ENCODE measurements at places on chromosomes 3 and 15.

DNA sequence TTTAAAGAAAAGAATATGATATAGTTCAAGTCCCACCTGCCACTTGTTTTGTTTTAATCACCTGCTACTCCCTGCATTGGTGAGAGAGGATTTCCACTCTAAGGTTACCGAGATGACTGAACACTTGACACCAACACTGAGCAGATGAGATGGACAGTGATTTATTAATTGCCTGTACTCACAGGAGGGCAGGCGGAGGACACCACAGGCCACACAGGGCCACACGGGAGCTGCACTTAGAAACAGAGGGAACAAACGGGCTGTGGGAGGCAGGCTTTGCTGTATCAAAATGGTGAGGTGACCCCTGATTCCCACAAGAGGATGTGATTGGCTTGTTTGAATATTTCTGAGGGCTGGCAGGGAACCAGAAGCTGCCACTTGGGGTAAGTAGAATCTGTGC is 10.8 kb downstream of the MINAR1 start:
- DNase-seq = peak; percentile 13

DNA sequence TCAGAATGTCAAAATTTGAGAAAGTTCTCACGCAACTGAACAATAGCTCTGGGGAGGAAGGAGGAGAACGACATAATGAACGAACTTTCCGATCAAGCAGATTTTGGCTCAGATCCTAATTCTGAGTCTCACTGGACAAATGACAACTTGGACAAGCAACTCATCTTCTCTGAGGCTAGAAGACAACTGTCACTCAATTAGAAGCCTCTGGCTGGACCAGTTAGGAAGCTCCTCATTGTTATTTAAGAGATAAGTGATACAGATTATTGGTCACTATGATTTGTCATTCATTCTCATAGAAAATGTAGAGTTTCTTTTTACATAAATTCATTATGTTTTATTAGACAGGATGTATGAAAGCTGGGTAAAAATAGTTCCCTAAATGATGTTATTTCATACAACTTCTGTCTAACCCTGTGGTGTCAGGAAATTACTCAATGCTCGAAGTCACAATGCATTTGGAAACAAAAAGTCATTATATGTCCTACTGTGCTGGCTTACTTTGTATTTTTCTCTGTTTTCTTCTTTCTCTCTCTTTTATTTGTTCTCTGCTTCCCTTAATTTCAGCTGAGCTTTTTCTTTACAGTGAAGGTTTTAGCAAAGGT is 11.0 kb upstream of the C3orf49 start:
- DNase-seq = no peak

DNA sequence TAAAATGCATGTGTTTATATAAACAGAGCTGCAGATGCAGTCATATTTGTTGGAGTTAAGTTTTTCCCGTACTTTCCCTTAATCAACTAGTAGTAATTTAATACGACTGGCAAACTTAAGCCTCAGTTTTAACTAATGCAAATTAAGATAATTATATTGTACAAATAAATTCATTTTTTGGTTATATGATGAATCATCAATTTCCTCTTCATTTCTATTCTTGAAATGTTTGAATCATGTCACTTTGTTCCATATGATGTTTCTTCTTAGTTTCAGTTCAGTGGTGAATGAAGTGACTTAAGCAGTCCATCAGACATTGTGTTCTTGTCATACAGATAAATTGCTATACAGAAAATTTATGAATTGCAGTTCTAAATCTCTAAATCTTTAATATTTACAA is 1361.2 kb upstream of the EPHA6 start:
- no peak for DNase-seq

GRCh38 chr3:9238721-9239295 is 10.6 kb downstream of the SRGAP3 start:
- no peak for DNase-seq

DNA sequence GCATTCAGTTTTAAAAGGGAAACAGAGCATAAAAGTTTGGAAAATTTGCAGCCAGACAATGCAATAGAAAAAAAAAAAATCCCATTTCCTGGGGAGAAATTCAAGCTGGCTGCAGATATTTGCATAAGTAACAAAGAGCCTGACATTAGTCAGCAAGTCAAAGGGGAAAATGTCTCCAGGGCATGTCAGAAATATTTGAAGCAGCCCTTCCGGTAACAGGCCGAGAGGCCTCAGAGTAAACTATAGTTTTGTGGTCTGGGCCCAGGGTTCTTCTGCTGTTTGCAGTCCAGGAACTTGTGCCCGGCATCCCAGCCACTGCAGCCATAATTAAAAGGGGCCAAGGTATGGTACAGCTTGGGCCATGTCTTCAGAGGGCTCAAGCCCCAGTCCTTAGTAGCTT is 411.6 kb upstream of the BCHE start:
- no peak for DNase-seq

DNA sequence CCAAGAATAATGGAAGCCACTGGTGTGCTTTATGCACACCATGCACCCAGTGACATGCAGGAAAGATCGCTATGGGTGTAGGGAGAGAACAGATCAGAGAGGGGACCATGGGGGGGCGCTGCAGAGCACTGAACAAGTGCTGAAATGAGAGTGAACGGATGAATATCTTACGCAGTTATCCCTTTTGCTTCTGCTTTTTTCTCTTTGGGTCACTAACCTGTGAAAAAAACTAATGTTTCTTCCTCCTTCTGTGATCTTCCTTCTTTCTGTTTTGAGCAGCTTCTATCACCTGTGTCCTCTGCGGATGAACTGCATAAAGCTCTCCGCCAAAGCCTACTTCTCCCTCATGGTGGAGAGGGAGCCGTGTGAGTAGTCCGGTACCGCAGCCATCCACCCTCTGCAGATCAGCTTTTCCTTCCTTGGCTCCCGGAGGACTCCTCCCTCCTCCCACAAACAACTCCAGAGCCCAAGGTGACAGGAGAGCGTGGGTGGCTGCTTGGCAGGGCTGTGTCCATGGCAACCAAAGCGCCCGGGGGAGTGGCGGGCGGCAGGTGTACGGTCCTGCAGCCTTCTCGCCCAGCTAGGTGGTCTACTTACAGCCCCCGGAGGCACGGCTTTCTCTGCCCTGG is 106.2 kb downstream of the DGKG start:
- no peak for DNase-seq

- DNase-seq = no peak
Measured at GRCh38 chr3:195746346-195746745, 25.6 kb downstream of the MUC20 start.

GRCh38 chr15:40048211-40048792 is 9.3 kb upstream of the SRP14 start:
- no peak for DNase-seq

DNA sequence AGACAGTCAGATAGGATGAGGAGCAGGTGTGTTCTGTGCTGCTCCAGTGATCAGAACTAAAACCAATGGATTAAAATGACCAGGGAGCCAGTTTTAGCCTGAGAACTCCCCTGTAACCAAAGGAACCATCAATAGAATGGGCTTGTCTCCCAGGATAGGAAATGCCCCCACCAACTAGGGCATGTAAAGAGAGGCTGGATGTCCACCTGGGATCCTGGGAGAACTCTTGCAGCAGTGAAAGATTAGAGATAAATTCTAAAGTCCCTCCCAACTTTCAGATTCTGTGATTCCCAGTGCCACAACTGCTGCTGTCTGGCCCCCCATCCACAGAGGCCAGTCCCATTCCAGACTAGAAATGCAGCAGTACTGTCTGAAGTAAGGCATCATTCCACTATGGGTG is 33.8 kb downstream of the HDC start:
- DNase-seq = no peak

GRCh38 chr3:69102384-69102783 is 17.6 kb downstream of the ARL6IP5 start:
- no peak for DNase-seq

DNA sequence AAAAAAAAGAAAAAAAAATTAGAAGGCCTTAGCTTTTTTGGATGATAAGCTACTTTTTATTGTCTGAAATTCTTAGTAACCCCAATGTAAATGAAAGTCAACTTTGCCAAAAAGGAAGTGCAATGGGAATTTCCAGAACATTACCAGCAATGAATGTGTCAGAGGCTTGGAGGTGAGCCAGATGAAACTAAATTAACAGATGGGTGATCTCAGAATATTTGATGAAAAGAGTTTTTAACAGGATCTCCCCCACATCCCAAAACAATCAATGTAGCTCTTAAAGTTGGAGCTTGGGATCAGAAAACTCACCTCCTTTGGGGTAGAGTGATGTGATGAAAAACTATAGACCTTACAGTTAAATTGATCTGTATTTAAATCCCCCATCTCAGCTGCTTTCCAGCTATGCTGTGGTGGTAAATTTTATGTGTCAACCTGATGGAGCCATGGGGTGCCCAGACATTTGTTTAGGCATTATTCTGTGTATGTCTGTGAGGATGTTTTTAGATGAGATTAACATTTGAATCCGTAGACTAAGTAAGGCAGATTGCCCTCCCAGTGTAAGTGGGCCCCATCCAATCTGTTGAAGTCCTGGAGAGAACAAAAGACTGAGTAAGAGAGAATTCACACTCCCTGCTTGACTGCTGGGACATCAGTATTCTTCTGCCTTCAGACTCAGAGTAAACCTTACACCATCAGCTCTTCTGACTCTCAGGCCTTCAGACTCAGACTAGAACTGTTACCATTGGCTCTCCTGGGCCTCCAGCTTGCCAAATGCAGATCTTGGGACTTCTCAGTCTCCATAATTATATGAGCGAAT is 84.3 kb upstream of the TNFSF10 start:
- DNase-seq = no peak

GRCh38 chr3:160003520-160004128 is 15.0 kb downstream of the IL12A start:
- no peak for DNase-seq

DNA sequence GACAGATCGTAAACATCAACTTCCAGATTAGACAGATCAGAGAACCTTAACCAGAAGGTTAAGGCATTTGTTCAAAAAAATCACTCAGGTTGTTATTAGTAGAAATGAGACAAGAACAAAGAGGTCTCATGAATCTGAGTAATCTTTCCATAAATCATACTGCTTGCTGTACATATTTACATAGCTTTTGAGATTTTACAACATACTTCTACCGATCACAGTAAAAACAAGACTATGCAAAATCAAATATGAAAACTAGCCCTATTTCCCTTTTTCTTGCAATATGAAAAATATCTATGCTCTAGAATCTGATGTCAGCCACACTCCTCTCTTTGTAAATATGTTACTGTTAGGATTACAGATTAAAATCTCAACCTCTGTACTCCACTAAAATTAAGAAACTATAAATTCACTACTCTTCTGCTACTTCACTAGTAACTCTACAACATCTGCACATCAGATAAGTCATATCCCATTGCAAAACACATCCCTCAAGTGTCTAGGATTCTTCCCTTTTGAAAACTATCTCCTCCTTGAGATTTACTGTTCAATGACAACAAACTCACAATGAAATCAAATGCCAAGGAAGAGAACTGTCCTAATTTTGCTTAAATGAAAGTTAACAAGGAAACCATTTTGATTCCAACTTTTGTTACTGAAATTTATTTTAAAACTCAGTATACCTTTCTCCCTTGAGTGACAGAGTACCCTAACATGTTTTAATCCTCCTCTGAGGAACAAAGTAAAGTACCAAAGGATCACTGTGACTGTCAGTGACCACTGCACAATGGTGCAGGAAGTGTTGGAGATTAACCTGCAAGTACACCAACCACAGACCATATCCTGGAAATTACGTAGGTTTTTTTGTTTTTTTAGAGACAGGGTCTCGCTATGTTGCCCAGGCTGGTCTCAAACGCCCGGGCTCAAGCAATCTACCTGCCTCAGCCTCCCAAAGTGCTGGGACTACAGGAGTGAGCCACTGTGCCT is 12.8 kb downstream of the DCUN1D1 start:
- no peak for DNase-seq

GRCh38 chr3:61247191-61247590 is 4.1 kb downstream of the FHIT start:
- DNase-seq = no peak

- no peak for DNase-seq
Measured at GRCh38 chr15:91478717-91479191, 374.8 kb upstream of the SLCO3A1 start.

GRCh38 chr3:133988631-133989161 is 41.0 kb downstream of the SLCO2A1 start:
- no peak for DNase-seq

- no peak for DNase-seq
Measured at GRCh38 chr15:57323299-57323805, 53.0 kb upstream of the CGNL1 start.

- no peak for DNase-seq
Measured at GRCh38 chr3:127264292-127264691, 23.6 kb downstream of the PRR20G start.

GRCh38 chr15:46892621-46893160 is 824.6 kb upstream of the SEMA6D start:
- no peak for DNase-seq

DNA sequence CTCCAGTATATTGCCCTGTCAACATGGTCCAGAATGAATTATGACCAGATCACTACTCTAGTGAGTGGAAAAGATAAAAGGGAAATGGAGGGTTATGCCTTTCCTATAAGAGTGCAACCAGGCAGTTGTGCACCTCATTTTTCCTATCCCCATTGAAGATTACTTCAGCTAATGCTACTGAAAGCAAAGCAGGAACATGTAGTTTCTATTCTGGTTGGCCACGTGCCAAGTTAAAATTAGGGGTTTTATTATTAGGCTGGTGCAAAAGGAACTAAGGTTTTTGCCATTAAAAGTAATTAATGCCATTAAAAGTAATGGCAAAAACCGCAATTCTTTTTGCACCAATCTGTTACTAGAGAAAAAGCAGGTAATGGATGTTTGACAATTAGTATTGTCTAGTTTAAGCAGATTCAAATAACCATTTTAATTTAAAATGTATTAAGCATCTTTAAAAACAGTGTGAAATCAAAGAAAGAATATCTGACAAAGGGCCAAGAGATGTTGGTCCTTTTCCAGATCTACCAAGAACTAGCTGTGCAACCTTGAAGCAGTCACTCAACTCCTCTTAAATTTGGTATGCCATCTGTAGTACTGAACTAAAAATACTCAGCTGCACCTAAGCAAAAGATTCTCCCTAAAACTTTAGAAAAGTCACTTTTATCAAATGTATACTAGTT is 567.5 kb upstream of the CCDC54 start:
- peak; percentile 2 for DNase-seq

DNA sequence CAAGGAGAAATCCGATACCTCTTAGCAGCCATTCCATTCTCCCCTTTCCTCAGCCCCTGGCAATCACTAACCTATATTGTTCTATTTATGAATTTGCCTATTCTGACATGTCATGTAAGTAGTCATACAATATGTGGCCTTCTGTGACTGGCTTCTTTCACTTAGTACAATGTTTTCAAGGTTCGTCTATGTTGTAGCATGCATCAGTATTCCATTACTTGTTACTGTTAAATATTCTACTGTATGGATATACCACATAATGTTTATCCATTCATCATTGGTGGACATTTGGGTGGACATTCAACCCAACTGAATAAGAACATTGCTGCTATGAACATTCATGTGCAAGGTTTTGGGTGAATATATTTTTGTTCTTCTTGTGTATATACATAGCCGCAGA is 23.4 kb downstream of the ADAMTS9 start:
- DNase-seq = no peak
